Stimulated activated CD8-positive, alpha-beta memory T cell treated with anti-CD3 and anti-CD28 coated beads, Interleukin-4, amount 100 ng/mL, for 1 hour (primary cell): ENCODE measurements at places on chromosomes 11 and 22.

- DNase-seq, result no peak
Observed at GRCh38 chr11:28757725-28758515, 649.7 kb downstream of the METTL15 start.

- no peak for DNase-seq
Observed at GRCh38 chr22:24435323-24435645, 7.9 kb downstream of the ADORA2A start.

DNA sequence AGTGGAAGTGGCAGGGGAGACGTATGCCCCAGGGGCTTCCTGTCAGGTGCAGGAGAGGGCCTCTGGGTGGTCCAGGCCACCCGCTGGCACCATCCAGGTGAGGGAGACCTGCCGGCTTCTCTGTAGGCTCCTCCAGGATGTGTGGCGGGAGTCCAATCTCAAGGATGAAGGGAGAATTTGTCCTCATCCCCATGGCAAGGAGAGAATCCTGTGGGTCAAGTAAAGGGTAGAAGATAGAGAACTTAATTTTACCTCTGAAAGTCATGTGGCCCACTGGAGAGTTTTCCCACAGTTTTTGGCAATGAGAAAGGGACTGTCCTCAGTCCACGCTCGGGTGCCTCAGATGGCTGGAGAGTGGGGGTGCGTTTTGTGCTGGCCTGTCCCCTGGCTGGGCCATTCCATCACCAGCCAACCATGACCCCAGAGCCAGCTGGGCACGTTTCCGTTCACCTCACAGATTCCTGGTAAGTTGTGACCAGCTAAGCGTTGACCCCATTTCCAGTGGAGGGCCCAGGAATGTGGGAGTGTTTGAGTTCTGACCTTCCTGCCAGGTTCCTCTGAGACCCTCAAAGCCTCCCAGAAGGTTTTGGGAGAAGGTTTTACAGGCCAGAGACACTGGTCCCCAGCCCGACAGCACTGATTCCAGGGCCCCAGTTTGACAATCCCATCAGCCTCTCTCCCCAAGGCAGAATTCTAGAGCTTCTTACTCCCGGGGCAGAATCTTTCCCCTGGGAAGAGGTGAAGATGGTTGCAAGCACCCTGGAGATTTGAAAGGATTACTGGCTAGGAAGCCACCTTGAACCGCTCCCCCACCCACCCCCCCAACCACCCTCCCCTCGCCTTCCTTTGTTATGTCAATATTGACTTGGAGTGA is 2.6 kb downstream of the OVOL1 start:
- no peak for DNase-seq

DNA sequence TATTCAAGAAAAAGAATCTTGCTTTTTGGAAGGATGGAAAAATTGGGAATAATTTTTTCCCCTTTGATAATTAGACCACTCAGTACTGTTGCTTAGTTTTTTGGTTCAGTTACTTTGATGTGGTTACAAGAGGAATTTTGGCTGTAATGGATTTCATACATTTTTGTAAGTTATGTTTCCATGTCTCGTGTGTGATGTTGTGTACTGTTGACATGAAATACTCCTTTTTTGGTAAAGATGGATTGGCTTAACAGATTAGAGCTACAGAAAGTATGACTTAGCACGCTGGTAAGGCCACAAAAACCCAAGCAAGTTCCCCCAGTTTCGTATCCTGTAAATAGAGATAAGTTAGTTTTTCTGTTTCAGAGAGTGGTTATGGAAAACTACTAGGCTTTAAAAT is 11.9 kb downstream of the TBCEL start:
- no peak for DNase-seq
